ENCODE measurements at places on chromosomes 12 and 14. TPM values are rescaled to one million over a fixed set of nuclear protein-coding genes. Genes with fewer than 3 reads are reported as not detected.

Gene LTB4R
- 13.7 TPM for total RNA-seq

Gene USP44
- 10.6 TPM for total RNA-seq

Gene PIWIL1
- total RNA-seq, result not detected

Gene SLC22A17
- 2.0 TPM for total RNA-seq

Gene FAM181A
- total RNA-seq, result not detected

Gene KRT78
- not detected for total RNA-seq

Gene DBX2
- not detected for total RNA-seq

Gene KRT80
- not detected for total RNA-seq

Gene RNU6-7
- not detected for total RNA-seq

Gene CCDC175
- not detected for total RNA-seq

Gene ZBTB42
- 3.0 TPM for total RNA-seq

Gene PRH2
- total RNA-seq, result not detected

Gene TAS2R20
- total RNA-seq, result 0.89 TPM

Measured in activated CD8-positive, alpha-beta memory T cell treated with anti-CD3 and anti-CD28 coated beads for 36 hours (primary cell).